ENCODE measurements at places on chromosomes 2 and 18. TPM values are rescaled to one million over a fixed set of nuclear protein-coding genes. Genes with fewer than 3 reads are reported as not detected.

DNA sequence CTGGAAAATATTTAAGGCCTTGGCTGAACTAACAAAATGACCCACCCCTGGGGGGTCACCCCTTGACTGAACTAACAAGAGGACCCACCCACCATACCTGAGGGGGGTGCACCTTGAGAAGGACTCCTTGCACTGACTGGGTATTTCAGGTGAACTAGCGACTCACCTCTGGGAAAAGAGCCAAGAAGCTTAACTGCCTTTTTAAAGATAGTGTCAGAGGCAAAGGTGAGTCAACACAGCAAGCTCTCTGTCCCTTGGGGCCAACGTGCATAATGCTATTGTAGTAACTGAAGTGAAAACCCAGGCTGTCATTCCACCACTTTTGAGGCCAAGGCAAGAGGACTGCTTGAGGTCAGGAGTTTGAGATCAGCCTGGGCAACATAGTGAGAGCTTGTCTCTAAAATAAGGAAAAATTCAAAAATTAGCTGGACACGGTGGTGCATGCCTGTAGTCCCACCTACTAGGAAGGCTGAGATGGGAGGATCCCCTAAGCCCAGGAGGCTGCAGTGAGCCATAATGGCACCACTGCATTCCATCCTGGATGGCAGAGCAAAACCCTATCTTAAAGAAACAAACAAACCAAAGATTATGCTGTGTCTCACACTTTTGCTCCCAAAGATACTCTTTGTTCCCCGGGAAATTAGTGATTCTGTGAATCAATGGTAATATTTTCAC, 36.4 kb upstream of the ZCCHC2 start:
- no peak for DNase-seq

The KCNG3 gene
- 8.4 TPM for total RNA-seq

The VIL1 gene
- total RNA-seq: not detected

- DNase-seq: no peak
Observed at GRCh38 chr2:101145406-101145805, 5.8 kb downstream of the TBC1D8 start.

The CENPA gene
- total RNA-seq: not detected

- DNase-seq: no peak
Observed at GRCh38 chr18:28108814-28109213, 68.1 kb downstream of the CDH2 start.

The HOXD9 gene
- 9.4 TPM for total RNA-seq

GRCh38 chr18:58307441-58307840, 263.4 kb downstream of the NEDD4L start:
- DNase-seq: no peak
